ENCODE measurements at places on chromosomes 16 and 17. TPM values are rescaled to one million over a fixed set of nuclear protein-coding genes. Genes with fewer than 3 reads are reported as not detected.

The DNASE1L2 gene
- 0.78 TPM for total RNA-seq

The RGS11 gene
- total RNA-seq = 0.11 TPM

The PRAC2 gene
- not detected for total RNA-seq

The TLCD2 gene
- 0.99 TPM for total RNA-seq

The TBC1D28 gene
- not detected for total RNA-seq

The CARHSP1 gene
- total RNA-seq = 259 TPM

The AIPL1 gene
- not detected for total RNA-seq

The SLC16A11 gene
- total RNA-seq = not detected

The SLC13A2 gene
- total RNA-seq = not detected

The ADAD2 gene
- total RNA-seq = not detected

The ZFHX3 gene
- total RNA-seq = 2.6 TPM

The FBRS gene
- total RNA-seq = 21.7 TPM

Data from hair follicular keratinocyte (primary cell).